Naive thymus-derived CD4-positive, alpha-beta T cell (primary cell): ENCODE measurements at places on chromosomes 12 and 14.
A peak's percentile ranks its signal among the peaks of the same experiment; 100 is the strongest.

GRCh38 chr14:101181446-101182313 is 278.2 kb upstream of the RTL1 start:
- no peaks in the 10 kb centered on the region for H3K36me3 ChIP-seq
- H3K27ac ChIP-seq: no peak overlapping the region
- H3K4me1 ChIP-seq: no peaks in the 10 kb centered on the region
- no peaks in the 10 kb centered on the region for H3K27me3 ChIP-seq
- no peak overlapping the region for H3K4me3 ChIP-seq
- no peak for DNase-seq

DNA sequence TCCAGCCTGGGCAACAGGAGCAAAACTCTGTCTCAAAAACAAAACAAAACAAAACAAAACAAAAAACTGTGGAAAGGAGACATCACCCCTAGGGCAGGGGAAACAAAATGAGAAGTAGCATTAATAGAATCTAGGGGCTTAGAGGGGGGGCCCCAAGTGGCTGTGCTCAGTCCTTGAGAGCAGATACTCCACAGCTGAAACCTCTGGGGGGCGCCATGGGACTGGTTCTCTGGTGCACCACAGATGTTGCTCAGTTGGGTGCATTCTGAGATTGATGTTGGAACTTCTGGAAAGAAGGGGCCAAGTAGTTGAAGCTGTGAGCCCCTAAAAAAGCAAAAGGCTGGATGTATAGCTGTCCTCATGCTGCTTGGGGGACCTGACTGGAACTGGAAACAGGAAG is 11.8 kb upstream of the SYNE2 start:
- no peak overlapping the region for H3K27ac ChIP-seq
- DNase-seq: peak; percentile 53
- H3K27me3 ChIP-seq: no peaks in the 10 kb centered on the region
- no peaks in the 10 kb centered on the region for H3K36me3 ChIP-seq
- peaks cover 3% of the 10 kb centered on the region for H3K4me1 ChIP-seq
- no peak overlapping the region for H3K4me3 ChIP-seq

GRCh38 chr12:70399311-70399710 is 33.2 kb downstream of the KCNMB4 start:
- H3K4me3 ChIP-seq: no peak overlapping the region
- H3K27ac ChIP-seq: no peak overlapping the region
- H3K36me3 ChIP-seq: peaks cover 7% of the 10 kb centered on the region

GRCh38 chr12:48882315-48882687 is 16.6 kb upstream of the RND1 start:
- H3K27ac ChIP-seq: no peak overlapping the region
- no peak overlapping the region for H3K4me3 ChIP-seq
- no peaks in the 10 kb centered on the region for H3K36me3 ChIP-seq

DNA sequence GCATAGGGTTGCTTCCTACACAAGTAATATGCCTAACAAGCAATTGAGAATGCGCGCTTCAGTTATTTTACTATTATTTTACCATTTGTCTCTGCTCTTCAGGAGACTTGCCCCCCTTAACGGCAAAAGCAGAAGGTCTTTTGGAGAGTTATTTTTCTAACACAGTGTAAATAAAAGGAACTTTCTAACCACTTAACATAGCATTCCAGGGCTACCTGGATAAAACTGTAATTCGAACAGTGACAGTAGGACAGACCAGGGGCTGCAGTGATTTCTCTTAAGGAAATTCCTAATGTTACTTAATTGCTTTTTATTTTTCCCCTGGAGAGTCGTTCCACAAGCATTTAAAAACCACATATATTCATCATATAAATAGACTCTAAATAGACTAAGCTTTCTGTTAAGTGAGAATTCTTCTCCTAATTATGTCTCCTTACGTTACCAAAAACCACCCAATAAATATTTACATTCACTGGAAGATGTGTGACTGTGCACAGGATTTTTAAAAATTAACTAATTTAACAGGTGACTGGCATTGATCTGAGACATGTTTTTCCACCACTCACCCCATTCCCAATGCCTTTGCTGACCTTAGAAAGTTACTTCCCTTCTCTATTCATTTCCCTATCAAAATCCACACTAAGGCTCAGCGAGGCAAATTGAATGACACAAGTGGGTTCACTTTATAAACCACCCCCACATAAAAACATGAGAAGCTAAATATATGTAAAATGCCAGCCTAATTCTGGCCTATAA is 72.4 kb downstream of the RNF34 start:
- no peaks in the 10 kb centered on the region for H3K36me3 ChIP-seq
- H3K27me3 ChIP-seq: no peaks in the 10 kb centered on the region
- H3K4me1 ChIP-seq: no peaks in the 10 kb centered on the region
- no peak overlapping the region for H3K4me3 ChIP-seq
- no peak for DNase-seq
- H3K27ac ChIP-seq: no peak overlapping the region

- no peak overlapping the region for H3K4me3 ChIP-seq
- no peaks in the 10 kb centered on the region for H3K36me3 ChIP-seq
- peaks cover 11% of the 10 kb centered on the region for H3K4me1 ChIP-seq
- H3K27me3 ChIP-seq: no peaks in the 10 kb centered on the region
- H3K27ac ChIP-seq: no peak overlapping the region
Observed at GRCh38 chr12:124636138-124636978, 68.9 kb upstream of the NCOR2 start.

- H3K4me1 ChIP-seq: no peaks in the 10 kb centered on the region
- H3K27me3 ChIP-seq: no peaks in the 10 kb centered on the region
- no peak for DNase-seq
- H3K36me3 ChIP-seq: peaks cover 8% of the 10 kb centered on the region
Observed at GRCh38 chr12:132818562-132818961, 10.1 kb downstream of the GOLGA3 start.

- no peak overlapping the region for H3K4me3 ChIP-seq
- H3K27ac ChIP-seq: no peak overlapping the region
- peaks cover 26% of the 10 kb centered on the region for H3K36me3 ChIP-seq
- no peaks in the 10 kb centered on the region for H3K27me3 ChIP-seq
Observed at GRCh38 chr12:120775862-120776552, 50.4 kb downstream of the ACADS start.

GRCh38 chr12:132827763-132828703 is 636 bp downstream of the GOLGA3 start:
- no peak for DNase-seq
- H3K27ac ChIP-seq: peak overlapping the region; percentile 99
- H3K4me1 ChIP-seq: peaks cover 22% of the 10 kb centered on the region
- peaks cover 28% of the 10 kb centered on the region for H3K36me3 ChIP-seq
- no peaks in the 10 kb centered on the region for H3K27me3 ChIP-seq

GRCh38 chr12:131066207-131066885 is 112.6 kb downstream of the ADGRD1 start:
- no peak overlapping the region for H3K4me3 ChIP-seq
- H3K27ac ChIP-seq: no peak overlapping the region

DNA sequence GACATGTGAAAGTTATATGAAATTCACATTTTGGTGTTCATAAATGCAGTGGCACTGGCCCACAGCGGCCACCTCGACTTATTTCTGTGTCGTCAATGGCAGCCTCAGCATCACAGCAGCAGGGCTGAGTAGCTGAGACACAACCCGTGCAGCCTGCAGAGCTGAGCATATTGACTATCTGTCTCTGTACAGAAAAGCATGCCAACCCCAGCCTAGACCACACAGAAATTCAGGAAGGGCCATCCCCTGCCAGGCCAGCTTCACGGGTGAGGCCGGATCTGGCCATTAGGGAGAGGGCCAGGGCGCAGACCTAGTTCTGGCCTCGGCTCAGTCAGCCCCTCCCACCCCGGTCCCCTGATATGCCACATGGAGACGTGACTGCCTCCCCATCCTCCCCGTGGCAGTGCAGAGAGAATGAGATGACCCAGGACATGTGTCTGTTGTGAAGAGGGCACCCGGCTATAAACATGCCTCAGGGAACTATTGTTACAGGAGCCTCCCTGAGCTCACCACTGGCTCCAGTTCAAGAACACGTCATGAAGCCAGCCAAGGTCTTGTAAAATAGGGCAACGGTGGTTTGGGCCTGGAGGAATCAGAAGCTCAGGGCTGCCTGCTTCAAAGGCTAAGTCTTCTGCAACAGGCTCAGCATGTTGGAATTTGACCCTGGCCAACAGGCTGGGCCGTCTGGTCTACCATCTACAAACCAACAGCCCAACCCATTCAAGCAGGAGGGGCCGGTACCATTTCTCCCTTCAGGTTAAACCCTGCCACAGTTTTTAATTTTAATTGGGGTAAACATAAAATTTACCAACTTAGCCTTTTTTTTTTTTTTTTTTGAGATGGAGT is 25.5 kb downstream of the SCARB1 start:
- H3K36me3 ChIP-seq: no peaks in the 10 kb centered on the region
- no peaks in the 10 kb centered on the region for H3K4me1 ChIP-seq
- no peak overlapping the region for H3K27ac ChIP-seq
- no peak overlapping the region for H3K4me3 ChIP-seq

- no peak for DNase-seq
- no peak overlapping the region for H3K4me3 ChIP-seq
- H3K27me3 ChIP-seq: no peaks in the 10 kb centered on the region
- H3K36me3 ChIP-seq: no peaks in the 10 kb centered on the region
- H3K4me1 ChIP-seq: no peaks in the 10 kb centered on the region
- H3K27ac ChIP-seq: no peak overlapping the region
Observed at GRCh38 chr12:1769809-1770494, 50.4 kb upstream of the LRTM2 start.

GRCh38 chr14:94689218-94689984 is 77.2 kb downstream of the SERPINA3 start:
- DNase-seq: no peak
- H3K4me3 ChIP-seq: no peak overlapping the region
- no peaks in the 10 kb centered on the region for H3K36me3 ChIP-seq
- no peak overlapping the region for H3K27ac ChIP-seq

GRCh38 chr12:42574851-42575266 is 14.7 kb downstream of the PRICKLE1 start:
- DNase-seq: no peak
- H3K4me1 ChIP-seq: no peaks in the 10 kb centered on the region
- no peaks in the 10 kb centered on the region for H3K36me3 ChIP-seq

DNA sequence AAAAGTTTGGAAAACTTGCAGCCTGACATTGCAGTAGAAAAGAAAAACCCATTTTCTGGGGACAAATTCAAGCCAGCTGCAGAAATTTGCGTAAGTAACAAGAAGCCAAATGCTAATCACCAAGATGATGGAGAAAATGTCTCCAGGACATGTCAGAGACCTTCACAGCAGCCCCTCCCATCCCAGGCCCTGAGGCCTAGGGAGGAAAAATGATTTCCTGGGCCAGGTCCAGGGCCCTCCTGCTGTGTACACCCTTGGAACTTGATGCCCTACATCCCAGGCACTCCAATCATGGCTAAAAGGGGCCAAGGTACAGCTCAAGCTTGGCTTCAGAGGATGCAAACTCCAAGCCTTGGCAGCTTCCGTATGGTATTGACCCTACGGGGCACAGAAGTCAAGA is 14.5 kb downstream of the IAPP start:
- no peak overlapping the region for H3K4me3 ChIP-seq
- H3K27me3 ChIP-seq: no peaks in the 10 kb centered on the region
- DNase-seq: no peak
- H3K4me1 ChIP-seq: no peaks in the 10 kb centered on the region

DNA sequence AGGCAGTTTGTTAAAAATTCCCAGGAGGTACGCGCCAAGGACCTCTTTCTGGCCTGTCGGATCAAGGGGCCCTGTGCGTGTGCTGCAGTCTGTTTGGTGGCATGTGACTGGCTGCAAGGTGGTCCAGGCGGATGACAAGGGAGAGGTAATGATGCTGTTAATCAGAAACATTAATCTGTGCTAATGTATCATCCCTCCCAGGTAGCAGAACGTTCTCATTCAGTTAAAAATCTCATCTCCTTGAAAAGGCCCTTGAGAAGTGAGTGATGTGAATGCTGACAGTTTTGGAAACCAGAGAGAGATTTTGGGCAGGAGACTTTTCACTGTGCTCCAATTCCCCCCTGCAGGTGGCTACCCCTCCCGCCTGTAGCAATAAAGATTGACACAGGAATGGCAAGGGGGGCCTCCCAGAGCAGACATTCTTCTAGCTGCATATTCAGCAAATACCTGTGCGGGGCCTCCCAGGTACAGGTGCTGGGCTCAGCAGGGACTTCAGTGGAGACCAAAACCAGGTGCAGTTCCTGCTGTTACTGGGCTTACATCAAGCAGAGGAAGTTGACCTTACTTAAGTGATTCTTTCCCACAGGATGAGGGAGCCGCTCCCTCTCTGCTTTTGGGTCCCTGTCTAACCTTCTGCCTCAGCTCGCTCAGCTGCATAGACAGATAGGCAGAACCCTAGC is 364.8 kb downstream of the CACNA1C start:
- no peaks in the 10 kb centered on the region for H3K27me3 ChIP-seq
- H3K4me3 ChIP-seq: no peak overlapping the region
- H3K36me3 ChIP-seq: no peaks in the 10 kb centered on the region
- H3K27ac ChIP-seq: no peak overlapping the region
- no peaks in the 10 kb centered on the region for H3K4me1 ChIP-seq

DNA sequence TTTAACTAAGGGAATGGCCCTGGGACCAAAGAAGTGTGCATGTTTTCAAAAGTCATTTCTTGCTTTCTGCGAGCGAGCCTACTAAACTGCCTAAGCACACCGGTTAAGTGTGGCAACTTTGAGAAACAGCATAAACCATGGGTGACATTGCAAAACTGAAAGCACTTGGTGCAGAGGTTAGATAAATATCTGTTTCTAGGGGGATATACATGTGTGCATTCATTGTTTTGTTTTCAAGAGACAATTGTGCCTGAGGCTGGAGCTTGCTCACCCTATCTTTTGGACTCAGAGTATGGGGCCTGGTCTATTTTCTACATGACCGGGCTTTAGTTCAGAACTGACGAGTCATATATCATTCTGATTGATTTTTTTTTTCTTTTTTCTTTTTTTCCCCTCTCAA is 923.4 kb downstream of the NRXN3 start:
- H3K36me3 ChIP-seq: no peaks in the 10 kb centered on the region
- no peak for DNase-seq
- H3K27me3 ChIP-seq: no peaks in the 10 kb centered on the region

DNA sequence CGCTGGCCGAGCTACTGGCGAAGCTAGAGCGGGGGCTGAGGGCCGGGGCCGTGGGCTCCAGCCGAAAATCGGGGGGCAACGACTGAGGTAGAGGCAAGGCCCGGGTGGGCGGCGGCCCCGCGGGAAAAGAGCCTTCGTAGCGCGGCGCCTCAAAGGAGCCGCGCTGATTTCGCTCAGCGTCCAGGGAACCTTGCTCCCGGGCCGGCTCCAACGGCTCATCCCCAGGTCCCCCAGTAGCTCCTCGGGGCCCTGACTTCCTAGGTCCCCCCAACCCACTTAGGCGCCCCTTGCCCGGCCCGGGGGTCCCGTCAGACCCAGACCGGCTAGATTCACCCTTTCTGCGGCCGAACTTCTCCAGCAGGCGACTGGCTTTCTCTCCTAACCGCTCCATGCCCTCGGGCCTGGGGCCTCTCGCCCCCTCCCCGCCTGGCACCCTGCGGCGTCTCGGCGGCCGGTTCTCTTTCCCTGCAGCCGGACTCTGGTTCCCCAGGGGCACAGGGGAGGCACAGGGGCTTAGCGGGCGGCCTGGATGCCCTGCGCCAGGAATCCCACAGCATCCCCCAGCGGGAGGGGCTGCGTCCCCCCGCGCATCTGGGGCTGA is 375 bp downstream of the AJUBA start:
- H3K27me3 ChIP-seq: no peaks in the 10 kb centered on the region
- peak overlapping the region; percentile 53 for H3K27ac ChIP-seq
- peak overlapping the region; percentile 76 for H3K4me3 ChIP-seq
- no peak for DNase-seq
- H3K36me3 ChIP-seq: peaks cover 8% of the 10 kb centered on the region
